ENCODE measurements at places on chromosomes 3 and 15.

- no peak for DNase-seq
These were observed 161.8 kb downstream of the EDEM1 start for GRCh38 chr3:5349343-5349742.

- DNase-seq: peak; percentile 8
These were observed 823.0 kb downstream of the CADM2 start for GRCh38 chr3:85781806-85782205.

- DNase-seq: no peak
These were observed 41.7 kb downstream of the PAQR5 start for GRCh38 chr15:69340243-69340900.

GRCh38 chr15:84979651-84980050 lies 2.0 kb upstream of the PDE8A start:
- DNase-seq: no peak

DNA sequence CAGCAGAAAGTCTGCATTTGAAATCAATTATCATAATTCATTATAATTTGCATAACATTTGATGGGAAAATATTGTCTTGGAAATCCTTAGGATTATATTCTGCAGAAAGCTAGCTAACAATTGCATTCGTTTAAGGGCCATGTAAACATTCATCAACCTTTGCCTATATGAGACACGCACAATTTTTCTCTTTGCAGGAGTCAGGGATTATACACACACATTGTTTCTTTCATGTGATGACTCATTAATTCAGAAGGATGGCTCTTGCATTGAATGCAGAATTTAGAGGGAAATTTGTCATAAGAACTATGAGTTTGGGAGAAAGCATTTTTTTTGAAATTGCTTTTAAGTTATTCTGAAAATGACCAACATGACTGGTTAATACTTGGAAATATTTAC lies 844.7 kb downstream of the DIPK2A start:
- no peak for DNase-seq

GRCh38 chr3:44883999-44884431 lies 9.6 kb downstream of the TGM4 start:
- DNase-seq: no peak

GRCh38 chr3:171984883-171985282 lies 54.5 kb upstream of the FNDC3B start:
- no peak for DNase-seq

All from NCI-H510A treated with DMSO at 0.1 percent for 48 hours (cell line).